ENCODE measurements at places on chromosomes 1 and 21.
A peak's percentile ranks its signal among the peaks of the same experiment; 100 is the strongest.

GRCh38 chr1:39381839-39382238, 109.6 kb upstream of the BMP8A start:
- no peak for DNase-seq

- DNase-seq = no peak
These were observed 44.0 kb downstream of the PLPP3 start for GRCh38 chr1:56535362-56535761.

DNA sequence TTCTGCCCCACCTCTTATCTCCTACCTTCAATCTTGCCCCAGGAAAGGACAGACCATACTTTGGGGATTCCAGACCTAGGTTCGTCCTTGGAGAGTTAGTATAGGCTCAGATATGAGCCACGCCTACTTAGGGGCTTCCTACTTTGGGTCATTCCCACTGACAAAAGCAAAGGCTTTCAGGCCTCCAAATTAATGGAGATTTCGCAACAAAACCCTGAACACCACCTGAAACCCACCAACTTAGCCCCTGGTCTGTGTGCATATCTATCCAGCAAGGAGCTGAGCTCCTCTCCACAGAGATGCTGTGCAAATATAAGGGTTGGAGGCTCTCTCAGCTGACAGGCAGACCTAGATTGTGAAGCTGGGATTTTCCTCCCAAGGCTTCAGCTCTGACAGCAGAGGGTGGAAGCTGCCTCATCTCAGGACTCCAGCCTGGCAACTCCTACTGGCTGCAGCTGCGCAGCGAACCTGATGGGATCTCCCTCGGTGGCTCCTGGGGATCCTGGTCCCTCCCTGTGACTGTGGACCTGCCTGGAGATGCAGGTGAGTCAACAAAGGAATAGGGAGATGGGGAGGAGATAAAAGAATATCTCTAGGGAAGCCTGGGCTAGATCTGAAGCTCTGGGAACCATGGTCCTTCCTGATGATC, 2.1 kb downstream of the MPL start:
- no peak for DNase-seq

- no peak for DNase-seq
These were observed 82.0 kb downstream of the UCHL5 start for GRCh38 chr1:192977089-192977706.

DNA sequence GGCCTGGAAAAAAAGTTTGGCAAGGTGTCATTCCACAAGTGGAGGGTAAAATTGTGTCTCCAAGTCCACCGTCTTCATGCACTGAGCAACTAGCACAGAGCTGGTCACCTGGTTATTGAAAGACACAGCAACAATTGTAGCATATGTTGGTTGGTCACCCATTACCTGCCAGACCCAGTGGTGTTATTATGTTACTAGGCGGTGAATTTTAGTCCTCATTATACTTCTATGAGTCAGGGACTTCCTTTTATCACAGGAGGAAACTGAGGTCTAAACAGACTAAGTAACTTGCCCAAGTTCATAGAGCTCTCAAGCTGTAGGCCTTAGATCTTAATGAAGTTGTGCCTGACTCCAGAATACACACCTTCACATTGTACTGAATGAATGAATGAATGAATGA, 94.9 kb upstream of the VANGL1 start:
- no peak for DNase-seq

DNA sequence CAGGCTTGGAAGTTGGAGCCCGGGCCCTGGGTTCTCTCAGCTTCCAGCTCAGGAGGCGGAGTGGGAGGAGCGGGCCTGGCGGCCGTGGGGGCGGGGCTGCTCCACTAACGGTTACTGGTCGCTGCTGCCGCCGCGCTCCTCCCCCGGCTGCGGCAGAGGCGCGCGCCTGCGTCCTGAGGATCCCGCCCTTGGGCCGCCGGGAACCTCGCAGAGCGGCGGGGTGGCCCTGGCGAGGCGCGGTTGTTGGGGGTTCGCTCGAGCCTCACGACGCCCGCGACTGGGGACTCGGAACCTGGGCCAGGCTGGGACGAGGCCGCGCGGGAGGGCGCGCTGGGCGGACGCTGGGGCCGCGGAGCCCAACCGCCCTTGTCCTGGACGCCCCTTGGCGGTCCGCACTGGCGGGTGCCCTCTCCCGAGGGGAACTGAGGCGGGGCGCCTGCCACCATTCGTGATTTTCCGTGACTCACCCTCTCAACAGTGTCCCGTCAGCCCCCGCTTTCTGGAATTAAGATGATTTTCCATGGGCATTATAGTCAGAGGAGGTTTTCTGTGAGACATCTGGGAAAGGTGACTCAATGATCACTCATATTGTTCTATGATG, 34.1 kb downstream of the OR2G3 start:
- DNase-seq = peak; percentile 39

DNA sequence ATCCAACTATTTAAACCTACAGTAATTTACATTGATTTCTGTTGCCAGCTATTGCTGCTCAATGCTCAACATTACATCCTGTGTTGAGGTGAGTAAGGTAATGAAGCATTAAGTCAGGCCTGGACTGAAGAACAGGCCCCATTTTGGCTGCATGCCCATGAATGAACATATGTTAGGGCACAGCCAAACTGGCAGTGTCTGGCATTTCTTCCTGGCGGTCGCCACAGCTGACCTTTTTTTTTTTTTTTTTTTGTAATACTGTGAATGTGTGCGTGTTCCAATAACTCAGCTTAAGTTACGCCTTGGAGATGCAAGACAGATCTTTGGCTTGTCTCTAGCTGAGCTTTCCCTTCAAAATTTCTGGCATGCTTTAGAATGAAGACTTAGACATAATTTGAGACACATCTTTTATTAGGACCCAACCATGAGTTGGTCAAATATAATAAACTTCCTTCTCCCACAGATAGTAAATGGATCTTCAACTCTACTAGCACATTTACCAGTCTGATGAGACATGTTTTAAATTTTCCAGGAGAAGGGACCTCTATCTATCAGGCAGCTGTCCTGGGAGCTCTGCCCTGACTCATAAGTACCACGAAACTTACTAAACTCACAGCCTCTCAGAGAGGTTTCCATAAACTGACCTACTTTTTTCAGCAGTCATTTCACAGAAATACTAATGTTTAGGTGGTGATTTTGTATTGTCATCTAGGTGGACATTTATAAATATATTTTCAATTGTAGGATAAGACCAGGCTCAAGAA, 341.1 kb upstream of the RUNX1 start:
- no peak for DNase-seq

DNA sequence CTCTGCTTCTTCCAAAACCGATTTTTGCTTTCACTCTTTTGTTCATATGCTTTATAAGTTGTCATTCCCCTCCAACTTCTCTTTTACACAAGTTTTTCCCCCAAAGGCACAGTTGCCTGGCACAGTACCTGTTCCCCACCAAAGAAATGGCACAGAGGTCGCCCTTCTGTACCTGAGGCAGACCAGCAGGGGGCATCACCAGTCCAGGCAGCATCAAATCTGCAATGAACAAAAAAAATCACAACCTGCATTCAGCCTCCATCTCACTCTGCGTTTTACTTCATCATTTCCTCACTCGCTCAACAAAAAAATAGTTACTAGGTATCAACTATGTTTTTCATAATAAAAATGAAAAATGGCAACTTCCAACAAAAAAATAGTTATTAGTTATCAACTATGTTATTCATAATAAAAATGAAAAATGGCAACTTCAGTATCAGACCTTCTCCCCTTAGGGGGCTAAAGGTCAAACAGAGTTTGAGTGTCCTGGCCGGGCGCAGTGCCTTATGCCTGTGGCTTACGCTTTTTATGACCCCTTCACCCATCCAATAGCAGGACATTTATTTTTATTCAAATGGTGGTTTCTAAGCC, 4.1 kb downstream of the EIF2D start:
- DNase-seq = peak; percentile 59

DNA sequence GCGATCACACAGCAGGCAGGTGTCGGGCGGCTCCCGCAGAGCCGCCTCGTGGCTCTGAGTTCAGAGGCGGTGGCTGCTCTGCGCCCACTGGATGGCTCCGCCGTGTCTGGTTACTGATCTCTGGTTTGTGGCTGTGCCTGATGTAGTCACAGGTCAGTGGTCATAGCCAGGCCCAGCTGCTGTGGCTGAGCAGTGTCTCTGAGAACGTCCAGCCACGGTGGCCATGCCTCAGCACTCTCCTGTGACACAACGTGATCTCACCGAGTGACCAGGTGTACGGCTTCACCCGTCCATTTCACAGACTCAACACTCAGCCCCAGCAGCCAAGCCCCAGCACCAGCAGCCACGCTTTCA, 61.2 kb downstream of the KCNN3 start:
- no peak for DNase-seq

GRCh38 chr1:206783506-206783905, 11.2 kb upstream of the IL10 start:
- DNase-seq = no peak

DNA sequence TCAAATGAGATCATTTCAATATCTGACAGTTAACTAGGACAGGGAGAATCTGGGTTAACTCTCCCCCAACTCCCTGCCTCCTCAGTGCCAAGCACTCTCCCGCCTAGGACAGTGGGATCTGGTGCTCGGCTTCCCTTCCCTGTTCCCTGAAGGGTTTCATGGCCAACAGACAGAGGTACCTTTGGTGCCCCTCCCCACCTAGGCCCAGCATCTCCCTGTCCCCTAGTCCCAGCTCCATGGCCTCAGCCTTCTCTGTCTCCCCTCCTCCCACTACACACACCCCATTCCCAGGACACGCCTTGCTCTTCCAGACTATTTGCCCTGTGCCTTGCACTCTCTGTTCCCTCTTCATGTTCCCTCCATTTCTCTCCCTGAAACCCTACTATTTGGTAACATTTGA, 77.1 kb downstream of the CD247 start:
- no peak for DNase-seq

DNA sequence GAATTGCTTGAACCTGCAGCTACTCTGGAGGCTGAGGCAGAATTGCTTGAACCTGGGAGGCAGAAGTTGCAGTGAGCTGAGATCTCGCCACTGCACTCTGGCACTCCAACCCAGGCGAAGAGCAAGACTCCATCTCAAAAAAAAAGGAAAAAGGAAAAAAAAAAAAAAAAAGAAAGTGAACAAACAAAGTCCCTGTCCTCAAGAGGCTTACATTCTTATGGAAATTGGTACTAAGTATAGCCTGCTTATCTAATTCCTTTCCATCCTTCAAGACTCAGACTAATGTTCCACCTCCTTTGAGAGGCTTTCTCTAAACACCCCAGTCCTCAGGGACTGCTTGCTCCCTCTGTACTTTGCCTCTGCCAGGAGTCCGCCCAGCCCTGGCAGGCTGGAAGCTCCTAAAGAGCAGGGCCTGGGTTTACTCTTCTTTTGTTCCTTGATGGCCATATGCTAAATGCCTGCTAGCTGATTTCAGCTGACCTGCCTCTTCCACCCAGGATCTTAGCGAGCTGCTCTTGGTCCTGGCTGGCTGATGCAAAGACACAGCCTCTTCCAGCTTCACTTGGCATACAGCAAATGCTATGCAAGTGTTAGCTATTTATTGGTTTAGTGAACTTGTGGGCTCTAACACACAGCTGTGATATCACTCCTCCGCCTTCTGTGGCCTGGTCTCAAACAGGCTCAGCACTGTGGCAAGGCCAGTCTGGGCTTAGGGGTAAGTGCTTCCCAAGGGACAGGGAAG, 9.8 kb downstream of the SLC9A1 start:
- DNase-seq = no peak

DNA sequence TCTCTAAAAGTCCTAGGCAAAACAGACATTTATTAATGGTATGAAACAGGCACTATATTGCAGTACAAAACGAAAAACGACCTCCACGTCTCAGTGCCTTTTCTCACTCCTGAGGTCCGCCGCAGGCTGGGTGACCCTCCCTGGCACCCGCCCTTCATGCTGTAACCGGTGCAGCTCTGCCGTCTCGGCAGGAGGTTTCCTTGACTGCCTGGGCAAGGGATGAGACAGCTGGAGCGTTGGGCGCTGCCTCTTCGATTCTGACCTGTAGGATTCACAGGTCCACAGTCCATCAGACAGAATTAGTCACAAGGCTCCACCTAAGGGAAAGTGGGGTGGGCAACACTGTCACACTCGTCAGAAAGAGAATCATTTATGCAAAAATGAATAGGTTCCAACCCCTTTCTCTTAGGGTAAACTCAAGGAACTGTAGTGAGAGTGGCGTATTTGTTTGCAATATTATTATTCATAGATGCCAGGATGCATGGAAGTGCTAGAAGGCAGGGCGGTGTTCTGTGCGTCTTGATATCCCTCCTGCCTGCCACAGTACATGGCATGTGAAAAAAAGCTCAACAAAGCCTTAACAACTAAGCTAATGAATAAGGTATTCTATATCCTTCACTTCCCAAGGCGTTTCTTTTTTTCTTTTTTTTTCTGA, 23.5 kb upstream of the ZBTB18 start:
- no peak for DNase-seq

- no peak for DNase-seq
These were observed 153.2 kb downstream of the LRIG2 start for GRCh38 chr1:113226148-113226547.

GRCh38 chr1:168368131-168368530, 87.5 kb downstream of the TBX19 start:
- DNase-seq = no peak

DNA sequence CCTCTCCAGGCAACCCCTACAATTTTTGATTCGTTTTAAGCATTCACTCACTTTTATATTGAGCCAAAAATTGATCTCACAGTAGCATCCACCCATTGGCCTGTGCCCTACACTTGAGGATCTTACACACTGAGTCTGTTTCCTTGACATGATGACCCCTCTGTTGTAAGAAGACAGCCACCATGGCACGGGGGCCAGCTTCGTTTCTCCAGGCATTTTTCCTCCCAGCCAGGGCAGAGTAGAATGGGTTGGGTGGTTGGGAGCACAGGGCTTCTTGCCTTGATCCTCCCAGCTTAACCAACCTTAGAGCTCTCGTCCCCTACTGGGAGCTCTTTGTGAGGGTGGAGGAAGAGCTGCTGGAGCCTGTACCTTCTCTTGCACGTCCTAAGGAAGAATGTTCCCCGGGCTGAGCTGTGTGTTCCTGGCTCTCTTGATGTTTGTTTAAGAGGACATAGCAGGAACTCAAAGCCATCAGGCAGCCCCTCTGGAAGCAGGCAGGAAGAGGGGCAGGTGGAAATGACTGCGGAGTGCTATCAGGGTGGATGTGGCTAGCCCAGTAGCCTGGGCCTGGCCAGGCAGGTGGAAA, 213.2 kb upstream of the TMEM51 start:
- DNase-seq = no peak

DNA sequence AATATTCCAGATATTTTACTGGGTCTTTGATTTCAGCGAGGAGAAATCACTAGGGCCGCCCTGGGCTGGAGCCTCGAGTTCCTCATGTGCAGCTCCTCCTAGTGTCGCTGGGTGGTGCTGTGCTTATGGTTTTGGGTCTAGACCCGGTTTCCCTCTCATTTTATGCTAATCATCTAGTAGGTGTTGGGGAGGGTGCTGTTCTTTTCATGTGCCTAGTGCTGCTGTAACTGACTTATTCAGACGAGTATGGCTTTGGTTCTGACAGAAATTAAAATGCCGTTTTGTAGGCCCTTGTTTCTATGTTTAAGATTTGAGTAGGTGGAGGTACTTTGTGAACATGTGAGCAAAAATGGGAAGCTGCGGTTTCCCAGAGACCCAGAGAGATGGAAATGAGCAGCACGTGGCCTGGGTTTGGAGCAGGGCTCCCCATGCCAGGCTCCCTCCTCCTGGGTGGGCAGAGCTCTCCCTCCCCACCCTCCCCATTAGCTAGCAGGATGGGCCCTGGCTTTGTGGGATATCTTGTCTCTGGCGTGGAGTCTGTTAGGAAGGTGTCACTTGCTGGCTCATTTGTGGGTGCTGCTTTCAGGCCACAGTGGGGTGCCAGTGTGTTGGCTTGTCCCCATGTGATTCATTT, 74.0 kb upstream of the GPR88 start:
- no peak for DNase-seq

- no peak for DNase-seq
These were observed 60.2 kb downstream of the TOMM20 start for GRCh38 chr1:235068158-235069121.

- DNase-seq = no peak
These were observed 87.1 kb upstream of the LYST start for GRCh38 chr1:235953801-235954200.

Measured in activated CD4-positive, CD25-positive, alpha-beta regulatory T cell treated with anti-CD3 and anti-CD28 coated beads, Interleukin-2, amount 50 U/mL, for 72 hours (primary cell).